Activated T-cell treated with anti-CD3 and anti-CD28 coated beads for 1 hour (primary cell): ENCODE measurements at places on chromosomes 7 and 10.

GRCh38 chr10:102352066-102352715 lies 43.3 kb upstream of the NFKB2 start:
- DNase-seq: peak; percentile 66

- DNase-seq: no peak
These were observed 162.1 kb downstream of the FANK1 start for GRCh38 chr10:126058507-126058906.

DNA sequence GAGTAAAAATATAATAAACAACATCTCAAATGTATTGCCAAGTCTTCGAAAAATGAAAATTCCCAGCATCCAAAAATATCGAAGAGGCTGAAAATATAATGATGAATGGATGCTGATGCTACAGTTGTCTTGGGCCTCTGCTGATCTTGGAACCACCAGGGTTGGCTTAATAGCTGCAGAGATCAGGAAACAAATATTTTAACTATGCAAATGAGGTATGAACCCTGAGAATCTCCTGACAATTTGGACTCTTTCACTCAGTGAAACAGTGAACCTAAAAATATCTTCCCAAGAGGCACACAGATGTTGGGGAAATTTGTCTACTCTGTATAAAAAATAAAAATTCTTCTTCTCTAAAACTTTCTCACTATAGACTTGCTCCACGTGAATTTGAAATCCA lies 97.7 kb upstream of the EGFR start:
- DNase-seq: no peak

GRCh38 chr10:51786016-51786683 lies 86.8 kb upstream of the CSTF2T start:
- no peak for DNase-seq

GRCh38 chr10:31822150-31822549 lies 106.5 kb downstream of the ARHGAP12 start:
- no peak for DNase-seq

GRCh38 chr7:128167042-128167701 lies 73.9 kb upstream of the LEP start:
- no peak for DNase-seq

- no peak for DNase-seq
These were observed 70.1 kb upstream of the CAMK1D start for GRCh38 chr10:12279281-12279680.

DNA sequence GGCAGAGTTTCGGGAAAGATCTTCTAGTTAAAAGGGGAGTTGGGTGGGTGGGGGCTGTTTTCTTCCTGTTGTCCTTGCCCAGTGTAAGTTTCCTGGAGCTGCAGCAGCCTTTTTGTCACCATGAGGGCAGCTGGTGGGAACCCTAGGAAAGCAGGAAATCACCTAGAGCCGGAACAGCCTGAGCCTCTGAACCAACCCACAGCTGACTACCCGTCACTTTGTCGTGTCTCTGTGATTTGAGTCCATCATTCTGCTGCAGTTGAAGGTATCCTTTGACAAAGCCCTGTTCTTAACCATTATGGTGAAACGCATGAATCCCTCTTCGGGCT lies 1.2 kb upstream of the C10orf143 start:
- DNase-seq: no peak

DNA sequence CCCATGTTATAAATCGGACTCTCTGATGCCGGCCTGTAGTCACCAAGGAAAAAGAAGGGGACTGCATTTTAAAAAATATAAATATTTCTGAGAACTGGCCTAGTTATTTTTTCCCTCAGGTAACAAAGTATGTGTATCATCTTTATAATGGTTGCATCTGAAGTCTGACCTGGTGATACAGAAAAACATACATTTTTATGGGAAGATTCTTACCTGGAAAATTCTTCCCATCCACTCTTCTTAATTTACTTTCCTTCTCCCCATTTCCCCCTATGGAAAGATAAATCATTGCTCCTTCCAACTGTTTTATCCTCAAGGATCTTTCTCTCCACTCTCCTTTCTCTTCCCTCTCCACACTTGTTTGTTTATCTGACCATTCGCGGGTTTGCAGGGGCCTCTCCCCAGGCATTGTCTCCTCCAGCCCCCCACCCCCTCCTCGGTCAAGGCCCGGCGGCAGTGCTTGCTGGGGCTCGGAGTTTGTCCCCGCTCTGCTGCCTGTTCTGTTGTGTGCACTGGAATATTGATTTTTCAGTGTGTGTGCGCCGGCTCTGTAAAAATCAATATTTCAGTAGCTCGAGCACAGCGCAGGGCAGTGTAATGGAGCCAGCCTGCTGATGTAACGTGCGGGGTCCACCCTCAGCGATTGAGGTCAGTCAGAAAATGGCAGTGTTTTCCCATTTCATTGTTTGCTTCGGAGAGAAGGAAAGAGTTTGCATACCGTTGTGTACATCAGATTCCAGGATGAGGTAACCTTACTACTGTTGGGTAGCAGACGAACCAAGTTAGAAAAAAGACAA lies 199.5 kb upstream of the NFE2L3 start:
- DNase-seq: no peak

- DNase-seq: no peak
These were observed 84.5 kb upstream of the ETV1 start for GRCh38 chr7:14073988-14074387.

GRCh38 chr10:125001313-125002046 lies 59.6 kb downstream of the ZRANB1 start:
- no peak for DNase-seq

DNA sequence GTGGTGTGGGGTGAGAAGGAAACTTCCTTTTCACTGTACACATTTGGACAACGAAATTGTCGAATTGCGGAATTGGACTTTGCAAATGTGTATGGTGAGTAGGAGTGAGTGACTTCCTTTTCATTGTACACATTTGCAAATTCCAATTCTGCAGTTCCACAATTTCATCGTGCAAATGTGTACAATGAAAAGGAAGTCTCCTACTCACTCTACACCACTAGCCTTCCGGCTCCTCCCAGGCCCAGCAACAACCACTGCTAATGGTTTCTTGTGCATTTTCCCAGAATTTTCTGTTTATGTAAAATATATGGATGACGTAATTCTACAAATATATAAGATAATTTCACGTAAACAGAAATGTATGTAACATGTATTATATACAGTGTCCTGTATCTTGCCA lies 118.5 kb downstream of the ARL4A start:
- no peak for DNase-seq

DNA sequence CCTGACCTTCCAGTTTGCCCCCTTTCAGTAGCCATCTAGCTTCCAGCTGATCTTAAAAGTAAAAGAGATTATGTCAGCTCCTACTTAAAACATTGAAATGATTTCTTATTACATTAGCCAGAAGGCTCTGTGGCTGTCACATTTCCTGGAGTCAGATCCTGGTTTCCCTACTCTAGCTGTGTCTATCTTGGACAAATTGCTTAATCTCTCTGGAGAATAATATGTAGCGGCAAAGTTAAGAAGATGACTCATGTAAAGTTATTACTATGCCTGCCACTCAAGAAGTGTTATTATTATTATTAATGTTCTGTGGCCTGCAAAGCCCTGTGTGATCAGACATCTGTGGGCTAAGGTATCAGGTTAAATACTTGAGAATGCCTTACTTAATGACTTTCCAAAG lies 107.2 kb downstream of the RUNDC3B start:
- DNase-seq: no peak

GRCh38 chr10:119341459-119342301 lies 134.3 kb downstream of the GRK5 start:
- peak; percentile 21 for DNase-seq

DNA sequence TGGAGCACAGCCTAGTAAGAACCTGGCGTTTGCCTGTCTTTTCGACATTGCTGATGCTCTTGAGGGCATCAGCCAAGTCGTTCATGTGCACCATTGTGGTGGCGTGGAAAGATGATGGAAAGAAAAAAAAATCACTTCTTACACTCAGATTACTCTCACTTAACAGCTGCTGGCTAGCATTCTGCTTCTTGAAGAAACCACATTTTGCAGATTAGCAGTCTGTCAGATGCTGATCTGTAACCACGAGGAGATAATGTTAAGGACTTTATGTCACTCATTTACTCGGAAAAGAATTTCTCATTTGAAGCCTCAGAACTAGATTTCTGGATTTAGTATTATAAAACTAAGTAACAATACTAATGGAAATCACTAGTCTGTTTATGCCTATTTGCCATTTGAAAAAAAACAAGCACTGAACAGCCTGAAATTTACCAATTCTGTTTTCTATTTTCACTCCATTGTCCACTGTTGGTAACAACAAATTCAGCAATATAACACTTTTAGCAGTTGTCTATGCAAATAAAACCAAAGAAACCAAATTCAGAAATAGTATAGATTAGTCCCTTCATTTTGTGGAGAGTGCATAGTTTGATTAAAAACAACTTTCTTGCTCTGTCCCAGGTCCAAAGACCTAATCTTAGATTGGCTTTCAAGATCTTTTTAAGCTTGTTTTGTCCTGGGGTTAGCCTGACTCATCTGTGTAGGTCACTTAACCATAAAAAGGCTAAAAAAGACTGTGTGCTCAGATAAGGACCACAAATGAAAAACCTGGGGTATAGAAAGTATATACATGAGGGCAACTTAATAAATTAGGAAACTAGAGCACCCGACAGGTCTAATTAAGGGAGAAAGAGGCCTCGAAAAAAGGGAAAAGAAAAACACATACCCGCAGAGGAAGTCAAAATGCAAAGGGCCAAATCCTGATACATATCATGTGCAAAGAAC lies 67.5 kb downstream of the NT5C2 start:
- no peak for DNase-seq

GRCh38 chr7:100520138-100520537 lies 18.9 kb upstream of the AGFG2 start:
- no peak for DNase-seq

GRCh38 chr10:112526906-112527305 lies 79.9 kb downstream of the VTI1A start:
- no peak for DNase-seq

GRCh38 chr10:22760025-22760424 lies 45.6 kb upstream of the PIP4K2A start:
- no peak for DNase-seq

DNA sequence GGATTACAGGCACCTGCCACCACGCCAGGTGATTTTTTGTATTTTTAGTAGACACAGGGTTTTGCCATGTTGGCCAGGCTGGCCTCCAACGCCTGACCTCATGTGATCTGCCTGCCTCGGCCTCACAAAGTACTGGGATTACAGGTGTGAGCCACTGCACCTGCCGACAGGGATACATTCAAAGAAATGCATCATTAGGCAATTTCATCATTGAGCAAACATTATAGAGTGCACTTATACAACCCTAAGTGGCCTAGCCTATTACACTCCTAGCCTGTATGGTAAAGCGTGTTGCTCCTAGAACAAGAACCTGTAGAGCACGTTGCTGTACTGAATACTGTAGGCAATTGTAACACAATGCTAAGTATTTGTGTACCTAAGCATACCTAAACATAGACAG lies 350.3 kb downstream of the GALNT17 start:
- no peak for DNase-seq

- no peak for DNase-seq
These were observed 102.8 kb upstream of the ZNF438 start for GRCh38 chr10:31134311-31134952.

GRCh38 chr10:114635101-114635500 lies 23.0 kb downstream of the ABLIM1 start:
- DNase-seq: no peak

DNA sequence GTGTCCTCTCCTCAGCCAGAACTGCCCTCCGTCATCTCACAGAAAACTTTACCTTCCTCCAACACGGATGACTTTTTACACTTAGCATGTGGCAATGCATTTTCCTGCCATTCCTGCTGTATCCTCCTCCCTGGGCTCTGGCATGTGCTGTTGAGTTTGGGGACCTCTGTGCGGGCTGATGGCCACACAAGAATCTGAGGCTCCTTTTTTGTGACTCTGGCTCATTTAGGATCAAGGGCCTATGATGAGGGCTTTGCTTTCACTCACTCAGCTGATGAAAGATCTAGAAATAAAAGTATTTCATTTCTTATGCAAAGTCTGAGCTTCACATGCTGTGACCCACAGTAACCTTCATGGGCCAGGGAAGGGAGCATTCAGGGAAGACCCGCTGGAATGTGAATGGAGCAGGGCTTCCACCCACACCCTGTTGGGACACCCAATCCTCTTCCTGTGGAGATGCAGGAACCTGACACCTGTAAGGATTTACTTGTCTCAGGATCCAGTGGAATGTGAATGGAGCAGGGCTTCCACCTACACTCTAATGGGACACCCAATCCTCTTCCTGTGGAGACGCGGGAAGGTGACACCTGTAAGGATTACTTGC lies 500.3 kb upstream of the MKI67 start:
- no peak for DNase-seq

DNA sequence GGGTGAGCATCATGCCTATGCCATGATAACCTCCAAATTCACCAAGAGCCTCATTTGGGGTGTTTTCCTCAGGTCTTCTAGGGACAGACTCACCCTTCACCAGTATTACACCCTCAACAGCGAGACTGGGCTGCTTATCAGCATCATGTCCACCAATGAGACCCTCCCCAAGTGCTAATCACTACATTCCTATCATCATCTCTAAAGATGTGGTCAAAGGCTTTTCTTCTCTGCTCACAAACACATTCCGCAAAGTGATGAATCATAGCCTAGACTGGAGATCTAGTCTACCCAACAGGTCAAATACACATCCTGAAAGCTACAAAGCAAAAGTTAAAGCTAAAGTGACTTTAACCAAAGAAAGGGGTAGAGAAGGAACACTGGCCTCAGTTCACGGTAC lies 75.3 kb upstream of the C7orf33 start:
- DNase-seq: no peak

DNA sequence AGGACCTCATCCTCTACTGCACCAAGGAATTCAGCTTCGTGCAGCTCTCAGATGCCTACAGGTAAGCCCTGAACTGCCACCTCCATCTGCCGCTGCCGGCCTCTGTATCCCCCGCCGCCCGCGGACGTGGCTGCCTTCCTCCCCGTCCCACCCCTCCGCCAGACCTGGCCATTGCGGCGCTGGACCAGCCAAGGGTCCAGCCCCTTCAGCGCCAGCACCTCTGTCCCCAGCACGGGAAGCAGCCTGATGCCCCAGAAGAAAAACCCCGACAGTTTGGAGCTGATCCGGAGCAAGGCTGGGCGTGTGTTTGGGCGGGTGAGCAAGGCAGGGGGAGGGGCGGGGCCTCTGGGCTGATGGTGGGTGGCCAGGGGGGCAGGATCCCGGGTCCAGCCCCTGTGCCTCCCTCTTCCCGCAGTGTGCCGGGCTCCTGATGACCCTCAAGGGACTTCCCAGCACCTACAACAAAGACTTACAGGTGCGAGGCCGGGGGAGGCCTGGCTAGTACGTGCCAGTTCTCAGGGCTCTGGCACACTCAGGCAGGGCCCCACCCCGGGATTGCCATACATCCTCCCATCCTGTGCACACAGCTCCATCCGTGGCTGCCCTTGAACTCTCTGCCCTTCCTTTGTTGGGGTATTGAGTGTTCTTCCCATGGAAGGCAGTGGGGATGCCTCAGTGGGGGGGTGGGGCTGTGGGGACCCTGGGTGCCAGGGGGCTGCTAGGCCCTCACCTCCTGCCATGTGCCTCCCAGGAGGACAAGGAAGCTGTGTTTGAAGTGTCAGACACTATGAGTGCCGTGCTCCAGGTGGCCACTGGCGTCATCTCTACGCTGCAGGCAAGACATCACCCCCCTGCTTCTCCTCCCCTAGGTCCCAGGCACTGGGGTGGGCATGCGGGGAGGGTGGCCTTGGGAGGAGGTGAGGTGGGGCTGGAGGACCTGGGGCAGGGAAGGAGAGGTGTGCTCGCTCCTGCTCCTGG lies 13.5 kb downstream of the ASL start:
- DNase-seq: no peak

GRCh38 chr10:102775935-102776669 lies 32.4 kb downstream of the WBP1L start:
- no peak for DNase-seq
